Kidney epithelial cell (primary cell): ENCODE measurements at places on chromosomes 5 and 9. TPM values are rescaled to one million over a fixed set of nuclear protein-coding genes. Genes with fewer than 3 reads are reported as not detected.

DNA sequence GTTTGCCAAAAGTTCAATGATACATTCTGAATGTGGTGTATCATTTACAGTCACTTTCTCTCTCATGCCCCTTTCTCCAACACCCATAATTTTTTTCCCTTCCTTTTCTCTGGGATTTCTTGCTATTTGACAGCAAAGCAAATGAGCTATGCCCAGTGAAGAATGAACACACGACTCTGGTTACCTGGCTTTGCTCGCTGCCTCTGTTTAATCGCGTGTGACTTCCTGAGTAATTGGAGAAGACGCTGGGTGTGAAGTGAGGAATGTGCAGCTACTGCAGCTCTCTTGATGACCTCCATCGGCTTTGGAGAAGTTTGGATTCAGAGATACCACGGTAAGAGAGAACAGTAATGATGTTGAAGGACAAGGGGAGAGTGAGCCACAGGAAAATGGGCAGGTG lies 651.8 kb downstream of the KIF4B start:
- no peak for DNase-seq

GRCh38 chr9:87343816-87344430 lies 153.7 kb upstream of the DAPK1 start:
- no peak for DNase-seq

DNA sequence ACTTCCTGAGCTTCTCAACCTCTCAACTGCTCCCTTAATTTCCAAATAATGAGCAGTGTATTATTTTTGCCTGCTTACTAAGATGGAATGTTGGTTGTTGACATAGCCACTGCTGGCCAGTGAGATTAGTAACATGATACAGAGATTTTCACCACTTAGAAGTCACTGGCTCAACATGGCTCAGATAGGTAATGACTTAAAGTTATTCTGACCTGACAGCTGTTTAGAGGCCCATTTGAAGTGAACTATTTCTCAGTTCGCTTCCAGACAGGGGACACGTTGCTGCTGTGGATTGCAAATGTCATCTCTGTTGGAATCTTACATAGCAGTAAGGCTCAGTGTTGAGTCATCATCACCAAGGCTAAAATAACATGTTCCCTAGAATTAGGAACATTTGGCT lies 490.2 kb downstream of the TLE4 start:
- peak; percentile 65 for DNase-seq

GRCh38 chr5:62284946-62285891 lies 20.8 kb upstream of the KIF2A start:
- no peak for DNase-seq

Gene GFI1B
- total RNA-seq: not detected in 2 replicates

Gene PLK2
- 245 and 343 TPM in 2 replicates for total RNA-seq

Gene TPRN
- 15.2 and 20.1 TPM in 2 replicates for total RNA-seq

Gene CDC14B
- total RNA-seq: 14.2 and 25.5 TPM in 2 replicates
